ENCODE measurements at places on chromosomes 3 and 15.

DNA sequence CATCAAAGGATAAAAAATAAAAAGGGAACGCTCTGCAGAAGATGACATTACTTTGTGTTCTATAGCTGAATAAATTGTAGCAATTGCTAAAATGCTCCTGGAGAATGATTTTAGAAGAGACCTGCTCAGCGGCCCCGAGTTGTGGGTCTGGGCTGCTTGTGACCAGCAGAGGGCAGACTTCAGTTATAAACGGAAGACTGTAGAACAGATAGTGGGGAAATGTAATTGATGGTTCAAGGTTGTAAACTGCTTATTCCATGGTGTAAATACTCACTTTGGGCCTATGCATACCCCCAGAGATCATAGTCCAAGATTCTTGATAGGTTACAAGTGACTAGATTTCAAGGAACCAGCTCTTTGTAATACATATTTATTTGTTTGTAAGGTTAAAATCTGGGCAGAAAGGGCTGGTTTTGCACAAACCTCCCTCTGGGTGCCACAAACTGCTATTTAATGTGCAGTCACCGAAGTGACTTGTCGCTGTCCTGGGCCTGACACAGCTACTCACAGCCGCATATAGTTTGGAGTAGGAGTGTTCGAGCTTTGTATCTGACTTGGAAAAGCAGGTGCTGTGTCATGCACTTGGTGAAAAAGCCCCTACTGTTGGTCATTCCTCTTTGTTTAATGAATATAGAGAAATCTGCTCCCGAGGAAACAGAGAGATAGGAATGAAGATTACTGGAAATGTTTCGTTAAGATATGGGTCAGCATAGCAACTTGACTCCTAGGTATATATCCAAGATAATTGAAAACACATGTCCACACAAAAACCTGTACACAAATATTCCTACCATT lies 34.7 kb upstream of the NDUFB4 start:
- no peak for DNase-seq

GRCh38 chr15:60223176-60223575 lies 174.6 kb downstream of the ANXA2 start:
- DNase-seq: no peak

GRCh38 chr3:43004282-43004681 lies 25.2 kb downstream of the GASK1A start:
- DNase-seq: no peak

- DNase-seq: no peak
These were observed 120.1 kb upstream of the PRICKLE2 start for GRCh38 chr3:64345371-64345770.

DNA sequence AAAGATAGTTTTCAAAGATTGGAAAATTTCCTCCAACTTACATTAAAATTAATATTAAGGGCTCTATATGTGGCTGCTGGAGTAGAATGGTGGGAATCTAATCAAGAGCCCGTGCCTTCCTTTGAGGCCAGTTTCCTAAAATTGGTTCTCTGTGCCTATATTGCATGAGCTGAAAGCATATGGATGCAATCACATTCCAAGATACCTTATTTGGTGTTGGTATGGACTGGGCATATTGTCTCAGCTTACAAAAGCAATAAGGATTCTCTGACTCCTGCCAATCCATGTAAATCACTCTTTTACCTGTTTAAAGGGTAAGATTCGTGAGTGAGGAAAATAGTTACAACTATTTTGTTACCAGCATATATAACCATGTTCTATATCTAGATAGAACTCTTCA lies 111.6 kb downstream of the GREM1 start:
- no peak for DNase-seq

DNA sequence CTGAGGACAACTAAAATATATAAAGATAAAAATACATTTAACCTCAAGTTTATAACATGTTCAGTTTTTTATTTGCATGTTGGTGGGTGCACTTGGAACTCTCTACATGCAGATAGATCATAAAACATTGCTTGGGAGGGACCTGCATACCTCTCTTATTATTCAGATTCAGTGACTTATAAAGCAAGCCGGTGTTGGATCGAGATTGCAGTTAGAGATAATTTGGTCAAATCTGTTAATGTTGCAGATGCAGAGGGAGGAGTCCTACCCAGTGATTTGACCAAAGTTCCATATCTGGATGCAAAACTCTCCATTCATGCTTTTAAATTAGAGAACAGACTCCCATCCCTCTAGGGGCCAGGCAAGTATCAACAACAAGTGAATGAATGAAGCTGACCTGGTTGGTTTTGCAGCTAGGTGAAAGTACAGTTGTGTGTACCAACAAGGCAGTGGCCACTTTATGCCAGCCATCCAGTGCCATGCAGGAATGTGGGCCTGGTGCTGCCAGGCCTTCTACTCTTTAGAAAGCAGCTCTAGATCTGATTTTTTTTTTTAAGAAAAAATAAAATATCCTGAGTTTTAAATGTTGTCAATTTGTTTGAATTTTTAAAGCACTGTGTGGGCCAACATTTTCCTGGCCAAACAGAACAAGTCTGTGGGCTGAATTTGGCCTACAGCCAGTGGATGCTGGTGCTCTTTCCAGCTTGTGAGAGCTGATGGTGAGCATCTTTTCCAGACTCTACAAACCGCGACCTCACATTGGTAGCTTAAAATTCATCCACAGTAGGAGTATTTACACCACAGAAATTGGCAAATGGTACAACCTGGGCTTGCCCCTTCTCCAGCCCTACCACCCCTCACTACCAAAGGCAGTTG lies 12.3 kb downstream of the CDIN1 start:
- DNase-seq: no peak

- DNase-seq: no peak
These were observed 31.8 kb downstream of the MGA start for GRCh38 chr15:41692049-41692448.

GRCh38 chr15:49674370-49674769 lies 53.5 kb downstream of the DTWD1 start:
- no peak for DNase-seq

GRCh38 chr15:86538141-86538540 lies 458.5 kb downstream of the AGBL1 start:
- no peak for DNase-seq

- no peak for DNase-seq
These were observed 123.2 kb downstream of the IGF1R start for GRCh38 chr15:98771541-98771940.

GRCh38 chr3:178284181-178284580 lies 252.1 kb upstream of the KCNMB2 start:
- DNase-seq: no peak

GRCh38 chr15:25677719-25678499 lies 185.2 kb downstream of the ATP10A start:
- no peak for DNase-seq

GRCh38 chr3:109152320-109152719 lies 15.8 kb downstream of the C3orf85 start:
- DNase-seq: no peak

GRCh38 chr15:100686021-100686724 lies 83.8 kb downstream of the ASB7 start:
- DNase-seq: no peak

DNA sequence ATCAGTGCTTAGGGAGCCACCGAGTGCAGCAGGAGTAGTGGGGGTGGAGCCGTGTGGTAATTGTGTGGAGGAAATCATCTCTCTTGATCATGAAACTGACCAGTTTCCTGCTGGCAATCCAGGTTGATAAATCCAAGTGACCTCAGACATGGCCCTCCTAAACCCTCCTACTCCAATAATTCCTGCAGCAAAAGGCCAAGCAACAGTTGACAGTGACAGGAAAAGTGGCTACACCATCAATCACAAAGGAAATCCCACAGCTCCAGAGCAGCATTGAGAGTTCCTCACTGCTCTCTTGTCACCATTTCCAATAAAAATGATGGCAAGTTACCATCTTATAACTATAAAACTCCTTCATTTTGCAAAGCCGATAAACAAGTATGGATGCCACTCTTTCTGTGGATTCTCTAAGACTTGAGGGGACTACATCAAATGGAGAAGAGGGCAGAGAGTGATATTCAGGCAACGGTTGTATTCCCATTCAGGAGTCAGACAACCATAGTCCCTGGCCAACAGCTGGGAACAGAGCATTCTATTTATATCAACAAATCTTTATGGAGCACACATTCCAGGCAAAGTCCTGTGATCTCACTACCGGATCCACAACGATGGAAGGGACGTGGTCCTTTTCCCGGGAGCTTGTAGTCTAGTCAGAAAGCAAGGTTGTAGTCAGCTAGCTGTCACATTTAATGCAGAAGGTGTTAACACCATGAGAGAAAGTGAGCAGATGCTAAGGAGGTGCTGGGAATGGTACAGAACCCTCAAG lies 312.5 kb upstream of the CTNNB1 start:
- DNase-seq: no peak

DNA sequence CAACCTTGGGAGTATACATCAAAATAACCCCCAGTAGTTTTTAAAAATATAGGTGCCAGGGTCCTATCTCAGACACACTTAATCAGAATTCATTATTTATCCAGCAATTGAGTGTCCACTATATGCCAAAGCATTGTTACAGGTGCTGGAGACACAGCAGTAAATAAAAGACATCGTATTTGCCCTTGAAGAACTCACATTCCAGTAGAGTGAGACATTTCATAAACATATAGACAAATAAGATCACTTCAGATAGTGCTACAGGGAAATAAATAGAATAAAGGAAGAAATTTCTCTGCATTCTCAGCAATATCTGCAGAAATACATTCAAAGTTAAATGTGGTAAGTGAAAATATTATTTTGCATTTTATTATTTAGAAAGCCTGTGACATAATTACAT lies 34.1 kb upstream of the ANKRD28 start:
- DNase-seq: no peak

DNA sequence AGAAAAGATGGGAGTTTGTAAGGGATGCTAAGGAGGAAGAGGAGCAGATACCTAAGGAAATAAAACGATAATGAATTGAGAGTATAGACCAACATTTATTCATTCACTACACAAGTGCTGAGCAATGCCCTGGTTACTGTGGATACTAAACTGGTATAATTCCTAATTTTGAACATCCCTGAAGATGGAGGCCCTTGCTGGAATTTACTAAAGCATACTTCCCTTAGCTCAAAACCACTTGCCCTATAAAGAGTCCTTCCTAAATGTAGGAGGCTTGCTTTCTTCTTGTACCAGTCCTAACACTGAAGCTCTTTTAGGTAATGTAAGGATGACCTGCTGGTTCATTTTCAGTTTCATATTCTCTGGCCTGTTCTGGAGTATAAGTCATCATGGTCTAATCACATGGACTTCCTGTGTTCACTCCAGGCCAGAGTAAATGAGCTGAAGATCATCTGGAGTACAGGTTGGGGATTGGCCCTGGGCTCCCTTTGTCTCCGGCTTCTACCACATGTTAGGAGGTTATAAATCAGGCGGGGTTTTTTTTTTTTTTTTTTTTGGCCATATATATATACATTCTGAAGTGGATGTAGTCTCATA lies 40.1 kb upstream of the MTMR10 start:
- DNase-seq: no peak

DNA sequence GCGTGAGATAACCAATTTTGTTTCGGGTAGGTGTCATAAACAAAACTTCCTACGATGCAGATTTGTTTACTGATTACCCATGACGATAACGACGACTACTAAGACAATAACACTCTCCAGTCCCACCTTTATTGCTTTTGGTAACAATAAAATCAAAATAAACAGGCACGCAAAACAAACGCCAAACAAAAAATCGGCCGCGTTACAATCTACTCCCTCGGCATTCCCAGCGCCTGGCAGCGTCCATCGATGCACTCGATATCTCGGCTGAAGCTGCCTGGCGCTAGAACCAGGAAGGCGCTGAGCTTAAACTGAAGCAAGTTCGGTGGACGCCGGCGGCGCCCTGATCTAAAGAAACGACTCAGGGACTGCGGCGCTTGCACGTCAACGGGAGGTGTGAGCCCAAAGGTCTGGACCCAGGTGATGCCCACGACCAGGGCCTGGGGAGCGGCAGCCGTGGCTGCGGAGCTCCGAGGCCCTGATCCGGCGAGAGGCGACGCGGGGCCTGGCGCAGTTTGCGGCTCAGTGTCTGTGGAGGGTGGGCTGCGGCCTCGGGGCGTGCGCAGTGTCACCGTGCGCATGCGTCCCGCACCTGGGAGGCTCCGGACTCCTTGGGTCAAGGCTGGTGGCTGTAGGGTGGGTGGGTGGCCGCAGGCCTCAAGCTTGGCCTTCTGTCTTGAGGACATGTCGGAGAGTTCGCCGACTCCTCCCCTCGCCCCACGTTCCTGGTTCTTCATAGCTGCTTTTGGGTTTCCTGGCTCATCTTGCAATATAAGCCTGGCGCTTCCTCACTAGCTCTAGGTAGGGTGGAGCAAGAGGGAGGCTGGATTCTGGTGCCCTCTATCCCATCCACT lies at the start of gene RSRC1:
TSS of gene RSRC1 (plus strand) at position 286 of the 854 bp plus-strand sequence. CDS start 12,016 bp downstream, outside the sequence.
- peak; percentile 74 for DNase-seq

DNA sequence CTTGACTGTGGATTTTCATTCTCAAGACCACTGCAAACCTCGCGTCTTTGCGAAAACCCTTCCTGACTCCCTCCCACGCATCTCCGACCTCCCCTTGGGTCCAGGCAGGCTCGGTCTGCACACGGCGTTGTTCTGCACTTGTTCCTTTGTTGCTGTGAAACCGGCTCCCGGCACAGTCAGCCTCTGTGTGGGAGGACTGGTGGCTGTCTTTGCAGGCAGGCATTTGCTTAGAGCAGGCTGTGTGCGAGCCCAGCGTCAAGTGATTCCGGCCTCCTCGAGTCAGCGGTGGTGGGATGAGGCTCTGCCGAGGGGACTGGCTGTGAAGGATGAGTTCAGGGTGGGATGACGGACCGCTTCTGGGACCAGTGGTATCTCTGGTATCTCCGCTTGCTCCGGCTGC lies 102.6 kb upstream of the ROPN1 start:
- DNase-seq: no peak

GRCh38 chr3:149145974-149146373 lies 16.5 kb downstream of the HPS3 start:
- DNase-seq: peak; percentile 56

DNA sequence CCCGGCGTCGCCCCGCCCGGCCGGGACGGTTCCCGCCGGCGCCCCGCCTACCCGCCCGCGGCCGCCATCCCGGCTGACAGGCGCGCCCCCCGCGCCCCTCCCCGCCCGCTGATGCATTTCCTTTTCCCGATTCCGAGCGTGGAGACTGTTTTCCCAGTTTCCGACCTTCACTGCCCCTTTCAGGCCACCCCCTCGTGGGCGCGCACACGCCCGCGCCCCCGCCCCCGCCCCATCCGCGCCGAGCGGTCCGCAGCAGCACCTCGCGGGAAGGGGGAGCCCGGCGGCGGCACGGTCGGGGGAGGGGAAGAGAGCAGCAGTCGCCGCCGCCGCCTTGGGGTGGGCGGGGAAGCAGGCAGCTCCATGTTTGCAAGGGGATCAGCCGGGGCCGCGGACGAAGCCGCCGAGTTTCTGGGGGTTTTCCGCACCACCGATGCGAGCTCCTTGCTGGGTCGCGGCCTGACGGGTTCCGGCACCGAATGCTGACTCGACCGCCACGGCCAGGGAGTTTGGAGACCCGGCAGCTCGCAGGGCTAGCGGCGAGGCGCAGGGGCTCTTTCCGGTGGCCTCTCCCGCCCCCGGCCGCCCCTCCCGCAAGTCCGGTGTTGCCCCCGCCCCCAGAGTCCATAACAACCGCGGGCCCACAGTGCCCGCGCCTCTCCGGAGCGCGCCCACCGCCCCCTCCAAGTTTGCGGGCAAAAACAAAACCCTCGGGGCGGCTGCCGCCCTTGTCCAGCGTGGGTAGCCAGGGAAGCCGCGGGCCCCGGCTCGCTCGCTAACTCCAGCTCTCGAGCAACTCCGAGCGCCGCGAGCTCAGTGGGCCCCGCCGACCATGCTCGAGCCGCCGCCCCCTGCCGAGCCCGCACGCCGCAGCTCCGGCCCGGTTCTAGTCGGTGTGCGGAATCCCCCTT lies 3.2 kb upstream of the SIN3A start:
- no peak for DNase-seq

- no peak for DNase-seq
These were observed 808.8 kb downstream of the TUSC7 start for GRCh38 chr3:117518364-117518763.

- peak; percentile 87 for DNase-seq
These were observed 38.2 kb downstream of the PCSK6 start for GRCh38 chr15:101451266-101451799.
